T-cell (primary cell): ENCODE measurements at places on chromosomes 6 and 20.

GRCh38 chr6:106553440-106553839 lies 75.9 kb downstream of the RTN4IP1 start:
- no peak for DNase-seq

DNA sequence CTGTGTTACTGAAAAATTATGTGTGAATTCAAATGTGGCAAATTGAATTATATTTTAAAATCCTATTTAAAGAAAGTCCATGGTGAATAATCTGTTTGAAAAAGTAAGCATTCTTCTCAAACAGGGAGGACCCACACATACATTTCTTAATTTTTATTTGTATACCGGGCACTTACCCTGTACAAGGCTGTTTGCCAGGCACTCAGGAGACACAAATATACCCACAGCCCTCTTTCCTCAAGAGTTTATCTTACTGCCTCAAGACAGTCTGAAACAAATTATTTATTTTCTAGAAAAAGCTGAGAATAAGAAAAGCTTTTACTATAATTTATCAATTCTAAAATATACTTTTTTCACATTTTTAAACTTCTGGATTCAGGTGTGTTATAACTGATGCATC lies 114.4 kb downstream of the TASP1 start:
- DNase-seq = no peak

GRCh38 chr20:11755071-11755841 lies 162.4 kb upstream of the BTBD3 start:
- DNase-seq = no peak

GRCh38 chr6:11398451-11399326 lies 138.9 kb upstream of the TMEM170B start:
- DNase-seq = no peak

- DNase-seq = no peak
Measured at GRCh38 chr6:160194808-160195207, 63.8 kb downstream of the SLC22A2 start.

GRCh38 chr6:157861184-157861583 lies 38.1 kb downstream of the SNX9 start:
- DNase-seq = no peak

DNA sequence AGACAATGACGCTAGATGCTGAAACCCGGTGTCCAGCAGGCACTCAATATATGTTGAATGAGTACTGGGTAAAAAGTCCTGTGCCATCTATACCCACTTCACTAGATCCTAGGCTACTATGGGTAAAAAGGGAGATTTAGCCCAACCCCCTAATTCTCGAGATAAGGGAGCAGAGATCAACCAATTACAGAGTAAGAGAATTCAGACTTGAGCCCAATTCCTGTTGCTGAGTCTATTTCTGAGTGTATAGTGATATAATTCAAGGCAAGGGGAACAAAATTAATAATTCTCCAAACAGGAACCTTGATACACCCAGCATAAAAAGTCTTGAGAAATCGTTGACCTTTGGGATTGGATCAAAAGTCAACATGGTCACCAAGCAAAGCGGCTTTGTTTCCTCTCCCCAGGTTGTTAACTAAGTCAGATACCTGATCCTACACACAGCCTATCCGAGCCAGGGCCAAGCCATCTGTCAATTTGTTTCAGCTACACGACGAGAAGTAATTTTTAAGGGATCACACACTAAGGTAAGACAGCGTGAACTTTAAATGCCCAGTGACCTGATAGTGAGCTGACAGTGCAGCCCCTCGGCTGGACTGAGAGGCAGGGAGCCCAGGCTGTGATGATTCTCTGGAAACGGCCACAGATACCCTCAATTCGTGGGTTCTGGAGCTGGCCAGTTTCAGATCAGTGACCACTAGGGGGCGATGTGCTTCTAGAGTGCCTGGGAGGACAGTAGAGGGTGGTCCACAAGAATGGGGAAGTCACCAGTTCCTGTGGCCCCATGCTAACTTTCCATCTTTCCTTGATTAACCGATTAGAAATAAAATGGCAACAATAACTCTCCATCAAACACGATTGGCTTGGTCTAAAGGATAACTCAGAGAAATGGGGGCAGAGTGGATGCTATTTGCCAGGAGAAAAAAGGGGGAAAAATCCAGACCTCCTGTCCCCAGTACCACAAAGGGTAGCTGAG lies 46.2 kb downstream of the SLC22A23 start:
- peak; percentile 64 for DNase-seq

DNA sequence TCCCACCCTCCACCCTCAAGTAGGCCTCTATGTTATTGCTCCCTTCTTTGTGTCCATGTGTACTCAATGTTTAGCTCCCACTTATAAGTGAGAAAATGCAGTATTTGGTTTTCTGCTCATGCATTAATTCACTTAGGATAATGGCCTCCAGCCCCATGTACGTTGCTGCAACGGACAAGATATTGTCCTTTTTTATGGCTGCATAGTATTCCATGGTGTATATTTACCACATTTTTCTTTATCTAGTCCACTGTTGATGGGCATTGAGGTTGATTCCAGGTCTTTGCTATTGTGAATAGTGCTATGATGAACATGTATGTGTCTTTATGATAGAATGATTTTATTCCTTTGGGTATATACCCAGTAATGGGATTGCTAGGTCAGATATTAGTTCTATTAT lies 64.1 kb upstream of the NNAT start:
- DNase-seq = no peak

DNA sequence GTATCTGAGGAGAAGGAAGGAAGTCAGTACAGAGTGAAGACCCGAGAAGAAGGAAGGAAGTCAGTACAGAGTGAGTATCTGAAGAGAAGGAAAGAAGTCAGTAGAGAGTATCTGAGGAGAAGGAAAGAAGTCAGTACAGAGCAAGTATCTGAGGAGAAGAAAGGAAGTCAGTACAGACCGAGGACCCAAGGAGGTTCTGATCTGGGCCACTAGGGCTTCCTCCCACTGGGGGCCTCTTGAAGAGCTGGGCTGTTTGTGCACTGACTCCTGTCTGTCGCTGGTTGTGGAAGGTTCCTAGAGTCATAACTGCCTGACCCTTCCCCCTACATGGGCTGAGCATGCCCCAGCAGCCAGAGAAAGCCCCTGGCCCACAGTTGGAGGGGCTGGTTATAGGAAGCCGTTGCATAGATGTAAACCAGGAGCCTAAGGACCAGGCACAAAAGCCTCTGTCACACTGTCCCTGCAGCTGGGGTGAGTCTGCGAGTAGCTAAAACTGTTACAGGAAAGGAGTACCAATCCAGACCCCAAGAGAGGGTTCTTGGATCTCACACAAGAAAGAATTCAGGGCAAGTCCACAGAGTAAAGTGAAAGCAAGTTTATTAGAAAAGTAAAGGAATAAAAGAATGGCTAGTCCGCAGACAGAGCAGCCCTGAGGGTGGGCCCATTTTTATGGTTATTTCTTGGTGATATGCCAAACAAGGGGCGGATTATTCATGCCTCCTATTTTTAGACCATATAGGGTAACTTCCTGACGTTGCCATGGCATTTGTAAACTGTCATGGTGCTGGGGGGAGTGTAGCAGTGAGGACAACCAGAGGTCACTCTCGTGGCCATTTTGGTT lies 395.9 kb downstream of the PREX1 start:
- no peak for DNase-seq

DNA sequence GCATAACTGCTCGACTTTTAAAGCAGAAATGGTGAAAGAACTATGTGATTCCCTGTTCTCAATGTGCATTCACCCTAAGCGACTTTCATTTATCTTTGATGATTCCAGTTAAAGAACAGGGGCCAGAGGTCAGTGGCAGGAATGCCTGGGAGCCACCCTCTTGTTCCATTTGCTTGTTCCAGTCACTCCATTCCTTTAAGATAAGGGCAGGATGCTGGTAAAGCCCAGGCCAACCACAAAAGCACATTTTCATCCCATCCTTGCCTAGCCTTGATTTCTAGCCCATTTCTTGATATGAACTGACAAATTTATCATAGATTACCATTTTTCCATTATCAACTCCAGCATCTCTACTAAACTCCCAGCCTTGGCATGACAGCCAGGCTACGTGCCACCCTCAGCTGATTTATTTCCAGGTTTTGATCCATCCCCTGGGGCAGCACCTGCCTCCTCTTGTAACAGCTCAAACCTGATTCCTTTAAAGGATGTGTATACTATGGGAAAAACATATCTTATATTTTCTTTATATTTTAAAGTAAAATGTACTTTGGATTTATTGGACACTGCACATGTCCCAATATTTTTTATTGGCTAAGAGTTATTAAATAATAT lies 19.2 kb downstream of the HMGN3 start:
- no peak for DNase-seq

- no peak for DNase-seq
Measured at GRCh38 chr20:59696476-59696875, 92.1 kb downstream of the PHACTR3 start.

DNA sequence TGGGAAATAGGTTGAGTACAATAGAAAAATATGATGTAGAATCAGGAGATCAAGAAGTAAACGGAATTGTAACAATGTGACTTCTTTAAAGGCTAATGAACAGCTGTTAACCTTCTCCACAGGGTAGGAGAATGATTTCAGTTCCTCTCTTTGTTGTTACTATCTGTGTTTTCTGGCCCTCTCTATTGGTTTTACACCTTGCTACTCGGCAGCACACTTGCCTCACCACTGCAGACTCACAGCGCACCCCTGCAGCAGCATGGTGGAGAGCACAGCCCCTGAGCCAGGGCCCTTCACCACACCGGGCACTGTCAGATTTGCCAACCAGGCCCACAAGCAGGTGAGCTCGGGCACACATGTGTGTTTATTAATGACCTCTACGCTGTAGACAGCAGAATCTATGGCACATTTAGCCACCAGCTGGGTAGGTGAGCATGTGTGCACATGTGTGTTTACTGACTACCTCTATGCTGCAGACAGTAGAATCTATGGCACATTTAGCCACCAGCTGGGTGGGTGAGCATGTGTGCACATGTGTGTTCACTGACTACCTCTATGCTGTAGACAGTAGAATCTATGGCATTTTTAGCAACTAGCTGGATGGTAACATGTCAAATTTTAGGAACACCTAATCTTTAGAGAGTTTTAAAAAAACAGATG lies 16.8 kb downstream of the SFT2D1 start:
- no peak for DNase-seq

DNA sequence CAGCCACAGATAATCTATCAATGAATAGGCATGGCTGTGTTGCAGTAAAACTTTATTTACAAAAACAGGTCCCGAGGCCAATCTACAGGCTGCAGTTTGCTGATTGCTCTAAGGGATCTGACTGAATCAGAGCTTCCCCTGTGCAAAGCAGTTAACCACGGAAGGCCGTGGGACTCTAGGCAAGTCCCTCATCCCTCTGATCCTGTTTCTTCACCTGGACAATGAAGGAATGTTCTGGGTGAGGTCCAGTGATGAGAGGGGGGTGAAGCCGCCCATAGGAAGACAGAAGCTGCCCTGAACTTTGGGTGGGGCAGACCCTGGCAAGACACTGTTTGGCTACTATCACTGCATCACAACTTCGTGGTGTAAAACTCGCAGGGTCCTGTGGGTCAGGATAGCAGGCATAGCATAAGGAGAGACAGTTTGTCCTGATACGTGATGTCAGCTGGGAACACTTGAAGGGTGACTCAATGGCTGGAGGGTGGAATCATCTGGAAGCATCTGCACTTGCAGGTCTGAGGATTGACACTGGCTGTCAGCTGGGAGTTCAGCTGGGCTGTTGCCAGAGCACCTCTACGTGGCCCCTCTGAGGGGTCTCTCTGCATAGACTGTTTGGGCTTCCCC lies 33.3 kb upstream of the TGM2 start:
- DNase-seq = no peak

DNA sequence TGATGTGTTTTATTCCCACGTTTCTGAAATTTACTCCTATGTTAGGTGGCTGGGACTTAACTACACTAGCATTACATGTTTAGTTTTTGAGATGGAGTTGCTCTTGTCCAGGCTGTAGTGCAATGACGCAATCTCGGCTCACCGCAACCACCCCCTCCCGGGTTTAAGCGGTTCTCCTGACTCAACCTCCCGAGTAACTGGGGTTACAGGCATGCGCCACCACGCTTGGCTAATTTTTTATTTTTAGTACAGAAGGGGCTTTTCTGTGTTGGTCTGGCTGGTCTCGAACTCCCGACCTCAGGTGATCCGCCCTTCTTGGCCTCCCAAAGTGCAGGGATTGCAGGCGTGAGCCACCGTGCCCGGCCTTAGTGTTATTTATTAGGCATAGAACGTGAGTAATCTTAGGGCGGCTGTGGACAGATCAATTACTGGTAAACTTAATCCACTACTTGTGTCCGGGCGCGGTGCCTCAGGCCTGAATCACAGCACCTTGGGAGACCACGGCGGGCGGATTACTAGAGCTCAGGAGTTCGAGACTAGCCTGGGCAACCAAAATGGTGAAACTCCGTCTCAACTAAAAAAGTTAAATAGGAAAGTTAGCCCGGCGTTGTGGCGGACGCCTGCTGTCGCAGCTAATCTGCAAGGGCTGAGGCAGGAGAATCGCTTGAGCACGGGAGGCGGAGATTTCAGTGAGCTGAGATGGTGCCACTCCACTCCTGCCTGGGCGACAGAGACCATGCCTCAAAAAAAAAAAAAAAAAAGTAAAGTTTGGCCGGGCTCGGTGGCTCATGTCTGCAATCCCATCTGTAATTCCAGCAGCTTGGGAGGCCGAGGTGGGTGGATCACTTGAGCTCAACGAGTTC lies 123.7 kb upstream of the BTN3A2 start:
- peak; percentile 58 for DNase-seq

GRCh38 chr6:126020305-126021050 lies 34.1 kb downstream of the TRMT11 start:
- DNase-seq = no peak

- no peak for DNase-seq
Measured at GRCh38 chr20:57746832-57747404, 37.1 kb upstream of the PMEPA1 start.

DNA sequence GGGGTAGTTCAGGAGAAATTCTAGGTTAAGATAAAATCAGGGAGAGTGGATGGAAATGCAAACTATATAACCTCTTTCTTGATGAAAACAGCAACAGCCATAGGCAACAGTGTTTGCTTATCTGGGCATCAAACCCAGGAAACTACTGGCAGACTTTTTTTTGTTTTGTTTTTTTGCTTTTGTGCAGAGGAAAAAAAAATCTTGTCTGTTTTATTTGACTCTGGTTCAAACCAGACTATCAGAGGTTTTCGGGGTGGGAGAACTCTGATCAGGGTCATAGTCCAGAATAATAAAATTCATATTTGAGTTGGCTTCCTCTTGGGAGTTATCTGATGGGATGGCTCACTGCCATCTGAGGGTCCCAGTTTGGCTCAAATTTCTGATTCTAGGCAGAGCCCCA lies 88.8 kb upstream of the ZNFX1 start:
- no peak for DNase-seq

DNA sequence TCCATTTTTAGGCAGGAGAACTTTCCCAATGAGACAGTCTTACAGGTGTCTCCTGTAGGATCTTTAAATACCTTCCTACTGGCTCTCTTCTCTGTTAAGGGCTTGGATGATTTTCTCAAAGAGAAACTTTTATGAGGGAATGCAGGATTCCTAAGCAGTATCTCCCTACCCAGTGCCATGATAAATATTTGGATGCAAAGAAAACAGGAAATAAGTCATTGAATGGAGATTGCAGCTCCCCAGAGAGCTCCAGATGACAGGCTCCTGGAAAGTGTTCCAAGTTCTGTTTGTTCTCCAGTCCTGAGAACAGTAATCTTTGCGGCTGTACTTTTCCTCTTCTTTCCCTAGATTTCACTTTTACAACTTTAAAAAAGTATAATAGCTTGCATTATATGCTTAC lies 2.4 kb upstream of the SCGN start:
- no peak for DNase-seq
